A673 (cell line): ENCODE measurements at places on chromosomes 16 and 17.

GRCh38 chr17:47203984-47204721 is 5.0 kb upstream of the MYL4 start:
- no peak for DNase-seq

DNA sequence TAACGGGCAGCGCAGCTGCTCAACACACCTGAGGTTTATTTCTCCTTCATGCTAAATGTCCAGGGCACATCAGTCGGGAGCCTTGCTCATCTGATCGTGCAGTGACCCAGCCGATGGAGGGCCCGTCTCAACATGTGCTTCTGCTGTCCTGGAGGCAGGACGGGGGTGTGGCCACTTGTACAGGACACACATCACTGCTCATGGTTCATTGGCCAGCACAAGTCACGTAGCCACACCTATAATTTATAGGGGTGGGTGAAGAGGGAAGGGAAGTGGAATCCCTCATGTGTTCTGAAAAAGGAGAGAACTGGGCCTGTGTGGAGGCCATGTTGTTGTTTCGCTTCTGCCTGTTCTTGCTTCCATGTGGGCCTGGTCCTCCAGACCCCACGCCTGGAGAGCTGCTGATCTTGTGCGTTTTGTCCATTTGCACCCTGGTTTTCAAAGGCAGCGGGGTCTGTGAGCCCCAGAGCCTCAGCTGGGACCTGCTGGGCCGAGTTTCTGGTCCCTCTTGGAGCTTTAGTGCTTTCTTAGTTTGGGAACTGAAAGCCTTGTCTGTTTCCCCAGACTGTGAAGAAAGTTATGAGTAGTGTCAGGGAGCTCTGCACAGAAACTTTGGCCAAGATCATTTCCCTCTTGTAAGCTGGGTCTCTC is 60.5 kb downstream of the CMIP start:
- no peak for DNase-seq

DNA sequence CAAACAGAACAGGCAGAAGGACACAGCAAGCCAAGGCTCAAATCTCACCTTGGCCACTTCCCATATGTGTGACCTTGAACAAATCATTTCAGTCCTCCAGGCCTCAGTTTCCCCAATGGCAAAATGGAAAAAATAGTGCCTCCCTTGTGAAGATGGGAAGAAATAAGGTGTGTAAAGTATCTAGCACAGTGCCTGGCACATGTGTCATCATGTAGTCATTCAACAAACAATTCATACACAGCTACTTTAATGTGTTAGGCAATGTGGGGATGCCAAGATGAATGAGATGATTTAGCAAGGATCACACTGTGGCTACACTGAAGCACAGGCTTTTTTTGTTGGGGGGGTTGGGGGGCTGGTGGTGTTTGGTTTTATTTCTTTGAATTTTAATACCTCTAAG is 13.3 kb downstream of the SRCIN1 start:
- no peak for DNase-seq

DNA sequence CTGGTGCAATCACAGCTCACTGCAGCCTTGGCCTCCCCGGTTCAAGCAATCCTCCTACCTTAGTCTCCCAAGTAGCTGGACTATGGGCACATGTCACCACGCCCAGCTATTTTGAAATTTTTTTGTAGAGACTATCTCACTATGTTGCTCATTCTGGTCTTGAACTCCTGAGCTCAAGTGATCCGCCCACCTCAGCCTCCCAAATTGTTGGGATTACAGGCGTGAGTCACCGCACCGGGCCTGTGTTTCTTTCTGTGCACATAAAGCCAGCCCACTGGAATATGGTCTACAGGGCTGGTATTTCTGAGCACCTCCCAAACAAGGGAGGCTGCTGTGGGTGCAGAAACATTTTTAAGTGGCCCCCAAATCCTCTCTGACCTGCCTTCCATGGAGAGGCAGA is 8.4 kb downstream of the TMEM95 start:
- no peak for DNase-seq

GRCh38 chr16:14378131-14378551 is 251.9 kb downstream of the PARN start:
- DNase-seq = no peak

GRCh38 chr16:8645141-8645521 is 23.6 kb downstream of the METTL22 start:
- DNase-seq = no peak

DNA sequence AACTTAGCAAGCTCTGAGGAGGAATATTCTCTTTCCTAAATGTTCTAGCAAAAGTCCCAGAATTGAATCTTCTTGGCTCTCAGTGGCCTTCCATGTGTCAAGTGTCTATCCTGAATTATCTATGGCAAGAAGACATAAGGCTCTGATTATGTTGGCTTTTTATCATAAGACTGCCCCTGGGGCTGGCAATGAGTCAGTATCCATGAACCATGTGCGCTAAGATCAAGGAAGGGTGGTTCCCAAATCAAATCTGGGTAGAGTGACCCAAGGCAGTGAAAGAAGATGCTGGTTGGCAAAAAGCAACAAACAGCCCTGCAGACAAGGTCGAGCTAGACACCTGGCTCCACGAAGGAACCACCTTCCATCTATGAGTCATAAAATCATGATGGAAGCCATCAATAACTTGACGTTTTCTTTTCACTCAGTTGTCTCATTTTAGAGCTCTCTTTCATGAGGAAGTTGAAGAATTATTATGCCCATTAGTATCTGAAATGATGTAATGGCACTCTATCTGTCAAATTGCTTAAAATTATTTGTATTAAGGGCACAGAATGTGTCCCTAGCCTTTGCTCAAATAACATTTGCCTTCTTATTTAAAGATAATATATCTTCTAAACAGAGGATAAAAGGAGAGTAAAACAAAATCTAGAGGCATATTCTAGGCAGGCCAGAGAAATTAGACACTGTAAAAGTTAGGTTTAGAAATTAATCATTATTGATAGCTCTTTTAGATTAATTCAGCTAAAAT is 657.7 kb upstream of the GOT2 start:
- DNase-seq = no peak

GRCh38 chr17:19440421-19440820 is 29.4 kb downstream of the RNF112 start:
- DNase-seq = no peak
